ENCODE measurements at places on chromosomes 1 and 21.
A peak's percentile ranks its signal among the peaks of the same experiment; 100 is the strongest.

- DNase-seq, result no peak
Measured at GRCh38 chr1:160925652-160926244, 28.9 kb downstream of the ITLN2 start.

- no peak for DNase-seq
Measured at GRCh38 chr1:164764333-164764732, 205.3 kb downstream of the PBX1 start.

DNA sequence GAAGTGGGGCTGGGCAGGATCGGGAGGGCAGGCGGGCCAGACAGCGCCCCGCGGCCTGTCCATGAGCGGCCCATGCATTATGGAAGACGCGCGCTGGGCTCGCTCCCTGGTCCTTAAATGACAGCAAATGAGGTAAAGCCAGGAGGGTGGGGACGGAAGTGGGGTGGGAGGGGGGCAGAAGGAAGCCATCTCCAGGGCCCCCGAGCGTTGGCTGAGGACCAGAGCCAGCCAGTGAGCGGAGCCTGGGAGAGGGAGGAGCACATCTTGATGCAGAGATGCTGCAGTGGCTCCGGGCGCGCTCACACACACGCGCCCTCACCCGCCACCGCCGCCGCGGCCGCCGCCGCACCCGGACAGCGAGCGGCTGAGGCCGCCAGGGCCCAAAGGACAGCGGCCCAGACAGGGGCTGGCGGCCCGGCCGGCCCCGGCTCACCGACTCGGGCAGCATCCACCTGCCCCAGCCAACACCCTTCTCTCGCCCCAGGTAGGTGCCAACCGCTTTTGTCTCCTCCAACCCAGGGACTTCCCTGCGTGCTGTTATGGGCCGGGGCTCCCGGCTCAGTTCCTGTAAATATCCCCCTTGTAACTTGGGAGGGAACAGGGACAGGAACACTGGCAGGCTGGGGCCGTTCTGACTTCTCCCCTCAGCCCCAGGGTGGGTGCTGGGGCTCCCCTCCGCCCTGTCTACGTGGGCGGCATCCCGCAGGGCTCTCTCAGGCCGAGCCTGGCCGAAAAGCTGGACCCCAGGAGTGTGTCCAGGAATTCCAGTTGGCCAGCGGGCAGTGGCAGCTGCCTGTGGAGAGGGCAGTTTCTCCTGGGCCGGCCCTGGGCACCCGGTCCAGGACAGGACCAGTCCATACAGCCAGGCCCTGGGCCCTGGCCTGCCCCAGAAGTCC is at the start of gene CNTN2:
Gene CNTN2 (plus strand): TSS at position 302 of the 896 bp plus-strand sequence. CDS start 9,974 bp downstream, outside the sequence.
- no peak for DNase-seq

GRCh38 chr1:89112871-89113613 is 12.9 kb downstream of the GBP2 start:
- no peak for DNase-seq

DNA sequence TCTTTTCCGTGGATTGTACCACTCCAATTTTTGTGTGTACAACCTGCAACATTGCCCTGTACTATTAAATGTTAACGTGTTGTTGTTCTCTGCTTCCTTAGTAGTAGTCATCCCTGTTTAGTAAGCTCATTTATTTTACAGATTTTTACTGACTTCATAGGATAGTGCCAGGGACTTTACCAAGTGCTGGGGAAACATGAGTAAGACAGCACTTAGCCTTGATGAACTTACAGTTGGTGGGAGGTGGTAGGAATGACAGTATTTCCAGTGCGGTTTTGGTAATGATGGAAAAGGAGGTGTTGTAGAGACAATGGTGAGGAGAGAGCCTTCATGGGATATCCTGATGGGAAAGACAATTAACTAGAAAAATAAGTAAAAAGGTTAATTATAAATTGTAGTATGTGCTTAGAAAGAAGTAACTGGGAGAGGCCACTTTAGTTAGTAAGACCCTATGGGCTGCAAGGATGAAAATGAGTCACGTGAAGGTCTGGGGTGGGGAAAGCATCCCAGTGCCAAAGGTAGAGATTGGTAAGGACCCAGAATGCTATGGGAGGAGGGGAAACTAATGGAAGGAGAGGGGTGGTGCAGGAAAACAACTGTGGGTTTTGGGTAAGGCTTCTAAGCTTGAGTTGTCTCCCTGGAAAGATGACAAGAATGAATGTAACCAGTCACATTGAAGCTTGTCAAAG is 1.7 kb downstream of the RLF start:
- DNase-seq, result peak; percentile 58

- DNase-seq, result no peak
Measured at GRCh38 chr21:35015435-35016024, 33.6 kb downstream of the RUNX1 start.

- no peak for DNase-seq
Measured at GRCh38 chr21:41258617-41259016, 58.0 kb upstream of the FAM3B start.

- DNase-seq, result no peak
Measured at GRCh38 chr21:29349702-29350101, 51.0 kb downstream of the BACH1 start.

DNA sequence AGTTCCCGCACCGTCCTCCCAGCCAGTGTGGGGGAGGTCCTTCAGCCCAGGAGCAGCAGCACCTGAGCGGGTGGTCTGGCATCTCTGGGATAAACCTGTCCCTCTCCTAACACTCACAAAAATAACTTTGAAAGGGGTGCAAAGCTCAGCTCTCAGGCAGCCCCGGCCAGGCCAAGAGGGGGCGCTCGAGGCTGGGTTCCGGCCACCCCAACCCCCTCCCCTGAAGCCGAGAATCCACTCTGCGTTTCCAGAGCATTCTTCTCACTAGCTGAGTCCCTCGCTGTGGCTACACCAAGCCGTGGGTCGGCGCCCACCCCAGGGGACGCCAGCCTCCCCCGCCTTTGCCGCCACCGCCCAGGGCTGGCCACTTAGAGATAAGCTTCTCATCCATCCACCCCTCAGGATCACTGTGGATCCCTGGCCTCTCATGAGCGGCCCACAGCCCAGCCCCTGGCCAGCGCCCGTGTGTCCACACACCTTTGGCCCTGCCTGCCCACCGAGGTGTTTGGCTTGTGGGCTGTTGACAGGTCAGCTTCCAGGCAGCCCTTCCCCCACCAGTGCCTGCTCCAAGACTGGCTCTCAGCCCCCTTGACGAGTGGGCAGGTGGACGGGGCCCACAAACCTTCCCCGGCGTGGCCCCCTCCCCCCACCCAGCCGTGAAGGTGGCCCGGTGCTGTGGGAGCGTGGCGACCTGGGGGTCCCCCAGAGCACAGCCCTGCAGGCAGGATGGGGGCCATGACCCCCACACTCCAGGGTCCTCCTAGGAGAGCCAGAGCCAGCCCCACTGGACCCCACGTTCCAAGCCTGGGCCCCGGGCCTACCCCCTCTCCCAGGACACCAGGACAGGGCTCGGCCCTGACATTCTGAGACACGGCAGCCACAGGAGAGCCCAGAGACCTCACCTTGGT is 1.9 kb downstream of the FTCD start:
- no peak for DNase-seq

DNA sequence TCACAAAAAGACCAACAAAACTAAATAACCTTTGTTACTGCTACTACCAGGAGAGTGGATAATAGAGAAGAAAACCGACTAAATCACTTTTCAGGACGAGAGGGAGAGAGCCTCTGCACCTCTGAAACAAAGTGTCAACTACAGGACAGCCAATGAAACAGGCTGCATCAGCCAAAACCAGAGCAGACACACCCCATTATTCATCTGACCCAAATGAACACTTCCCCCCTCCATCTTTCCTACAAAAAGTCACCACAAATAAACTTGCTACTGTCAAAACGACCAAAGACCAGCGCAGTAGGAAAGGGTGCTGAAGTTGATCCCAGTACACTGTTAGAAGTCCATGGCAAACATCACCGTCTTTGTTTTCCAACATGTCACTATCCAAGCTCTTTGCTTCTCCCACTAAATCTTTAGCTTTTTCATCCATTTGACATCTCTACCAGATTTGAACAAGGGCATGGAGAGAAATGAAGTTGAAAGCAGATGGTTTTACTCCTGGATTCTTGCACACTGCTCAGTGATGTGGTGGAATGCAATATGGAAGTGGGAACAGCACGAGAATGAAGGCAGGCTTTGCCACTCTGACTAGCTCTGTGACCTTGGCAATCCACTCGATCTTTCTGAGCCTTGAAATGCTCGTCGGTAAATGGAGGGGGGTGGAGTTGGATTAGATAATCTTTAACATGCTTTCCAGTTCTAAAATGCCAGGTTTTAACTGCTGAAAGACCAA is 20.5 kb downstream of the DSTYK start:
- peak; percentile 70 for DNase-seq

GRCh38 chr21:14520535-14520934 is 25.6 kb downstream of the SAMSN1 start:
- DNase-seq, result no peak

GRCh38 chr1:196355206-196355786 is 252.9 kb downstream of the KCNT2 start:
- DNase-seq, result peak; percentile 35

- no peak for DNase-seq
Measured at GRCh38 chr1:5480906-5481305, 511.3 kb downstream of the NPHP4 start.

DNA sequence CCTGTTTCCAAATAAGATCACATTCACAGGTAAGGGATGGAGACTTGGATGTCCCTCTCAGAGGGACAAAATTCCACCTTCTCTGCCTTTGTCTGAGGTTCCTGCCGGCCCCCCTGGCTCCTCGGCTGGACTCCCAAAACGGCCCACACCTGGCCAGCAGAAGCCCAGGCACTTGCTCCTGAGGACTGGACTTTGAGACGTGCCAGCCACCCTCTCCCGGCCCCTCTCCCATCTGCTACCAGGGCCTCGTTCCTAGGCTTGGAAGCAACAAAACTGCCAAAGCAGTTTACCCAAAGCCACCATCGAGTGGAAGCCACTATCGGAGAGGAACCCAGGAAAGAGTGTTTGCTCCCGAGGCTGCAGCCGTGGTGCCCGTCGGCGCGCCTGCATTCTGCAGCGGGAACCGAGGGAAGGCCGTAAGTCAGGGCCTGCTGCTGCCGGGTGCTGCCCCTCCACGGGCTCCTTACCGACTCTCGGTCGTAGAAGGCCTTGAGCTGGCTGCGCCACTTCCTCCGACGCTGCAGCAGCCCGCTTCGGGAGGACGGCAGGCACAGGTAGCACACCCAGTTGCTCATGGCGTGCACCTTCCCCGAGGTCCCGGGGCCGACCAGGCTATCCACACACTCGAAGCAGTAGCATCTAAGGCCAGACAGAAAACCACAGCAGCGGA is 3.5 kb downstream of the DNMT3L start:
- no peak for DNase-seq

GRCh38 chr1:30550365-30551220 is 172.8 kb downstream of the MATN1 start:
- no peak for DNase-seq

- DNase-seq, result no peak
Measured at GRCh38 chr1:46673749-46674182, 2.1 kb downstream of the TEX38 start.

DNA sequence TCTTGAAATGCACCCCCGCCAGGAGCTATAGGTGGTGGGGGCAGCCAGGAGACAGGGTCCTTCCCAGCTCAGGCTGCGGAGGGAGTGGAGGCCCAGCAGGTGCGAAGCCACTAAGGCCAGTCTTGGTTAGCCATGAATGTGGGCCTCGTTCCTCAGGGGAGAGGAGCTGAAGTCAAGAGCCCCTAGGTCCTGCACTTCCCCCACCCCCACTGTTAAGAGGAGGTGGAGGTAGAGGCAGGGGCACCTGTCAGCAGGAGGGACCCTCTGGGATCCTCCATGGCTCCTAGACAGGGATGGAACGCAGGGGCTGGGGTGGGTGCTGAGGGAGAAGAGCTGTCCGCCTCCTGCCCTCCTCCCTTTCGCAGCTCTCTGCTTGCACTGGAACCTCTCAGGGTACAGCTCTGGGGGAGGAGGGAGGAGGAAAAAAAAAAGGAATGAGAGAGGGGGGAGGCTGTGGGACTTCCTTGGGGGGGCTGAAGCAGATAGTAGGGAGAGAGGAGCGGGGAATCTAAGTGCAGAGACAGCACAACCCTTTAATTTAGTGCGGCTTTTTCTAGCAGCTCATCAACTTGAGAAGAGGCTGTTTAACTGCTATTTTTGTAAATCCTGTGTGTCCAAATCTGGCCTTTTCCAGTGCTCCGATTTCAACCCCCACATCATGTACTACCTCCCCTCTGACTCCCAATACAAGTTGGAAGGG is 37.0 kb downstream of the MATN1 start:
- DNase-seq, result no peak

DNA sequence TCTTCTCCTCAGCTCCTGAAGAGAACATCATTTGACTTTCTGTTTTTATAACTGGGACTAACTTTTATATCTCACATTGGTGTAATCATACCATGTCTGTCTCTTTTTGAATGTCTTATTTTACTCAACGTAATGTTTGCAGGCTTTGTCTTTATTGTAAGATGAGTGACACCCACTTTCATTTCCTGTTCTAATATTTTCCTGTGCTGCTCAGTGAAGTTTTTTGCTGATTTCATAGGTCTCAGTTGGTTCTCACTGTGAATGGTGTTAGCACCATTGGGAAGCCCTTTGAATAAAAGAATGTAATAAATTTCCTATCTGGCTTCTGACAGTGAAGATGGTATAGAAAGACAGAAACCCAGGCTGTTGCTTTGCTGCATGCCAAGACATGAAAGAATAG is 84.0 kb downstream of the RAVER2 start:
- no peak for DNase-seq

DNA sequence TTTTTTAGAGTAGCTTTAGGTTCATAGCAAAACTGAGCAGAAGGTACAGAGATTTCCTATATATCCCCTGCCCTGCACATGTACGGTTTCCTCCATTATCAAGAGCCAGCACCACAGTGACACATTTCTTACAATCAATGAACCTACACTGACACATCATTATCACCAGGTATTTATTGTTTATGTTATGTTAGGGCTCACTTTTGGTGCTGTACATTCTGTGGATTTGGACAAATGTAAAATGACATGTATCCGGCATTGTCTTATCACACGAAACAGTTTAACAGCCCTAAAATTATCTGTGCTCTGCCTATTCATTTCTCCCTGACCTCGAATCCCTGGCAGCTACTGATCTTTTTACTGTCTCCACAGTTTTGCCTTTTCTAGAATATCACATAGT is 93.7 kb upstream of the DPH5 start:
- DNase-seq, result no peak

- peak; percentile 40 for DNase-seq
Measured at GRCh38 chr1:186494832-186495271, 33.9 kb upstream of the PDC start.

- peak; percentile 82 for DNase-seq
Measured at GRCh38 chr1:65762081-65762862, 30.4 kb upstream of the PDE4B start.

- DNase-seq, result no peak
Measured at GRCh38 chr1:222904451-222904850, 89.6 kb downstream of the DISP1 start.

DNA sequence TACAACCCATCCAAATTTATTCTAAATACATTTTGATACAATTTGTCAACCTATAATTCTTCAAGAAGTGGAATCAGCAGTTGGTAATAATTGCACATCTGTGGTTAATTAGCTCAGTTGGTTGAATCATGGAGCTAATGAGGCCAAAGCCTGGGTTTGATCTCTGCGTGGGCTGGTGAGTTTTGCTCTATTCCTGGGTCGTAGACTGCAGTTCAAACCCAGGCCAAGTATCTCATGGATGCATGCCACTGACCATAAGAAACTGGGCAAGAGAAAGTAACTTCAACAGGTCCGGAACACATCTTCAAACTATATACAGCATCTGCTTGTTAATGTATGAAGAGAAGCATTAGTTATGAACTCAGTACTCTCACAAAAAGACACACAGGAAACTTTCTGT is 779.7 kb downstream of the USP25 start:
- DNase-seq, result peak; percentile 41
